Right renal pelvis (tissue), 4 donors: ENCODE measurements at places on chromosomes 6 and 20. TPM values are rescaled to one million over a fixed set of nuclear protein-coding genes. Genes with fewer than 3 reads are reported as not detected.
A peak's percentile ranks its signal among the peaks of the same experiment; 100 is the strongest.

DNA sequence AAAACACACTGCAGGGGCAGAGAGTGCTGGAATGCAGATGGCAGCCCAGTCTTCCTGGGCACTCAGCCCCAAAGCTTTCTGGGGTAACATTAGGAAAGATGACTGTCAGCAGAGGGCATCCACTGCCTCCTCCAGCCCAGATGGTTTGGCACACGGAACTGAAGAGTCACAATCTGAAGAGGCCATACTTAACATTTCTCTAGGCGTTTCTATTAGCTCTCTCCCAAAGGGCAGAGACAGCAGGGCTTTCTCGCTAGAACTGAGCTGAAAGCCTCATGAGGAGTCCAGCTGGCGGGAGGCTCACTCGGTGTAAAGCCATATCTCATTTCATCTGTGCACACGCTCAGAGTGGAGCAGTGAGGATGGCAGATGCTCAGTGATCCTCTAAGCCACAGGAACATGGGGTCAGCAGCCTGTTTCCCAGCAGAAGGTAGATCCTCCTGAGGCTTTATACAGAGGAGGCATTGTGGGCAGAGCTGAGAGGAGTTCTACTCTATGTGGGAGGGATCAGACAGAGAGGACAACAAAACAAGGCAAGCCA is 28.1 kb downstream of the ALDH8A1 start:
- DNase-seq = no peak

DNA sequence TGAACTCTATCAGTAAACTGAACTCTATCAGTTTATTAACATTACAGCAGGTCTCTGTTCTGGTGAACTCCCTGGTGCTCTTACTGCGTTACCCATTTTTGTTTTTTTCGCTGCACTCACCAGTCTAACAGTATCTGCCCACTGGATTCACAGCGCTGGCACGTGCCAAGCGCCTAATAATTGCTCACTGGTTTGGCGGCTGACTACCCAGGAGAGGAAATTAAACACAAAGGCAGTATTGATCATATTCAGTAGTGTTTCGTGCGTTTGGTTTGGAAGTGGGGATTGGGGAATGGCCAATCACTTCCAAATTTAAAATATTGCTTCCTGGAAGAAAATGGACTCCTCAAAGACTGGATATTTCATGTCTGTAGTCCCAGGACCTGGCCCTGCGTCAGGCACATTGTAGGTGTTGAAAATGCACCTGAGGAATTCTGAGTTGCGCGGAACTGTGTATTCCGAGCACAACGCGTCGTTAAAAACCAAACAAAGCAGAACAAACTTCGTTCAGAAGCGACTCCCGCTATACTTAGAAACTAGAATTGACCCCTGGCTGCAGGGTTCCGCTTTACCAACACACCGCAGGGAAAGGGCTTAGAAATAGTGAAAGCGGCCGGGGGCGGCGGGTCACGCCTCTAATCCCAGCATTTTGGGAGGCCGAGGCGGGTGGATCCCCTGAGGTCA is 1.1 kb upstream of the RPS12 start:
- peak; percentile 67 for DNase-seq

- DNase-seq = no peak
Observed at GRCh38 chr6:7235712-7236305, 77.2 kb downstream of the SSR1 start.

DNA sequence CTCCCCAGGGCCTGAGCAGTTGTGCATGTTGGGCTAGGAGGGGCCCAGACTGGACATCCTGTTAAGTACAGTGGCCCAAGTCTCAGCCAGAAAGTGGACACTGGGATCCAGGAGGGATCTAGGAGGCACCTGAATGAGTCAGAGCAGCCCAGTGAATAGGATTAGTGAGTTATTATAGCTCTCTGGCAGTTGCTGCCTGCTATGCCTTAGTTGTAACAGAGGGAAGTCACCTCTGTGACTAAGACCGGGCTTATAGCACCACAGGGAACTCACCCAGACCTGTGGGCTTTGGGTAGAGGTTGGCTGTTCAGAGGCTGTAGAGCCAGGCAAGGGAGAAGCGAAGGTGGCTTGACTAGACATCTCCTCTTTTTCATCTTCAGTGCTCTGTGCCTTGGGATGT is 39.0 kb upstream of the AAR2 start:
- DNase-seq = no peak

- DNase-seq = no peak
Observed at GRCh38 chr6:105941621-105942412, 144.3 kb upstream of the PRDM1 start.

GRCh38 chr20:36736451-36737182 is 9.3 kb downstream of the NDRG3 start:
- no peak for DNase-seq

GRCh38 chr20:59414936-59415623 is 114.7 kb downstream of the EDN3 start:
- DNase-seq = no peak

GRCh38 chr6:130457605-130458004 is 91.8 kb downstream of the TMEM200A start:
- DNase-seq = no peak

GRCh38 chr6:46044881-46045617 is 29.4 kb upstream of the CLIC5 start:
- DNase-seq = no peak

DNA sequence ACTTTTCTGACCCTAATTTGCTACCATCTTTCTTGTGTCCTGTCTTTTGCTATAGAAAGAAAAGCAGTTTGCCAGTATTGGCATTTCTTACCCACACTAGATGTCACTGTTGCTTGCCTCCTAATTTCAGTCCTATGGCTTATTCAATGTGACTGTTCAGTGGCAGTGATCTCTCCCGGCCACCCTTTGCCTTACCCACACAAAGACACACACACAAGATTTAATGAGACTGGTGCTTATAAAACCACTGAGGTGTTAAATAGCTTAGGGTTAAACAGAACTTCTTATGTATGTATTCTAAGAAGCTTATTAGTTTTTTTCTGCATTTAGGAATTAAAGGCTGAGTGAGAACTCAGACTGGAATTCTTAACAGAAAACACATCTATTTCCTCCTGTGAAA is 233.6 kb upstream of the ASCC3 start:
- DNase-seq = peak; percentile 52

DNA sequence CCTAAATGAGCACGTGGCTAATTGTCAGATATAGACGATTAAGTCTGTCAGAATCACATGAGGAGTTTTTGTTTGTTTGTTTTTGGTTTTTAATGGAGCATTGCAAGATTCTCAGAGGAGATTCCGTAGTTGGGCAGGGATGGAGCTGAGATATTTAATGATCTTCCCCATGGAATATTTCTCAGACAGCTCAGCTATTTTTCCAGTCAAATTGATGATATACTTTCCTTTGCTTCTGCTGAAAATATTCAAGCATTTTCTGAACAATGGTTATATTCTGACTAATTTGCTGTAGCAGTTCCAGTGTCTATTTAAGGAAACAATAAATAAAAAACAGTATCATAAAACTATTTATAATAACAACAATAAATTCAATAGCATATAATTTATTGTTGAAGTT is 348.4 kb downstream of the KIF16B start:
- no peak for DNase-seq

DNA sequence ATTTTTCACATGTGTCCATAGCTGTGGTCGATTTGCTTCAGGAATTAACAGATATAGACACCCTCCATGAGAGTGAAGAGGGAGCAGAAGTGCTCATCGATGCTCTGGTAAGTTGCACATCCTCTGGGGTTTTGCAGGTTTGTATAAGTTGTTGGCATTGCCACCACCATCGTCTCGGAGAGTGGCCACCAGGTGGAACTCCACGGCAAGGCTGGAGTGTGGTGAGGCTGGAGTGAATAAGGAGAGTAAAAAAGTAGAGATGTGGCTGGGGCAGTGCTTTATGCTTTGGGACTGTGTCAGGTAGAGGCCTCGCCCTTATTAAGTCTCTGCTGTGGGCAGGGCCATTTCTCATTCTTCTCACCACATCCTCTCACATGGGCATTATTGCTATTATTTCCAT is 63.7 kb downstream of the CTNNBL1 start:
- DNase-seq = no peak

GRCh38 chr6:129486327-129486726 is 223.7 kb downstream of the ARHGAP18 start:
- DNase-seq = no peak

GRCh38 chr20:18666803-18667415 is 79.1 kb downstream of the DTD1 start:
- no peak for DNase-seq

GRCh38 chr6:139863964-139864363 is 489.5 kb upstream of the CITED2 start:
- no peak for DNase-seq

- no peak for DNase-seq
Observed at GRCh38 chr6:169729961-169730360, 5.7 kb upstream of the PHF10 start.

DNA sequence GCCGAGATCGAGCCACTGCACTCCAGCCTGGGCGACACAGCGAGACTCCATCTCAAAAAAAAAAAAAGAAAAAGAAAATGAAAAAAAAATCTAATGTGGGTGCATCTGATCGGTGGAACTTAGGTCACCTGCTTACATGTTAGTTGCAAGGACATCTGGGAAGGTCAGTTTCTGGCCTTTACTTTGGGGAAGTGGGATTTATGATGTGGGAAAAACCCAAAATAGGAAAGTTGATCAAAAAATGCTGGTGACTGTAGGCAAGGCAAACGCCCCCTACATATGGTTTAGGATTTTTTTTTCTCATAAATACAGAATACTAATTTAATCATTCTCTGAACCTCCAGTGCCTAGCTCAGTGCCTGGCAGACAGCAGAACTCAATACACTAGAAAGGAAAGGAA is 69.2 kb upstream of the PIM1 start:
- no peak for DNase-seq

DNA sequence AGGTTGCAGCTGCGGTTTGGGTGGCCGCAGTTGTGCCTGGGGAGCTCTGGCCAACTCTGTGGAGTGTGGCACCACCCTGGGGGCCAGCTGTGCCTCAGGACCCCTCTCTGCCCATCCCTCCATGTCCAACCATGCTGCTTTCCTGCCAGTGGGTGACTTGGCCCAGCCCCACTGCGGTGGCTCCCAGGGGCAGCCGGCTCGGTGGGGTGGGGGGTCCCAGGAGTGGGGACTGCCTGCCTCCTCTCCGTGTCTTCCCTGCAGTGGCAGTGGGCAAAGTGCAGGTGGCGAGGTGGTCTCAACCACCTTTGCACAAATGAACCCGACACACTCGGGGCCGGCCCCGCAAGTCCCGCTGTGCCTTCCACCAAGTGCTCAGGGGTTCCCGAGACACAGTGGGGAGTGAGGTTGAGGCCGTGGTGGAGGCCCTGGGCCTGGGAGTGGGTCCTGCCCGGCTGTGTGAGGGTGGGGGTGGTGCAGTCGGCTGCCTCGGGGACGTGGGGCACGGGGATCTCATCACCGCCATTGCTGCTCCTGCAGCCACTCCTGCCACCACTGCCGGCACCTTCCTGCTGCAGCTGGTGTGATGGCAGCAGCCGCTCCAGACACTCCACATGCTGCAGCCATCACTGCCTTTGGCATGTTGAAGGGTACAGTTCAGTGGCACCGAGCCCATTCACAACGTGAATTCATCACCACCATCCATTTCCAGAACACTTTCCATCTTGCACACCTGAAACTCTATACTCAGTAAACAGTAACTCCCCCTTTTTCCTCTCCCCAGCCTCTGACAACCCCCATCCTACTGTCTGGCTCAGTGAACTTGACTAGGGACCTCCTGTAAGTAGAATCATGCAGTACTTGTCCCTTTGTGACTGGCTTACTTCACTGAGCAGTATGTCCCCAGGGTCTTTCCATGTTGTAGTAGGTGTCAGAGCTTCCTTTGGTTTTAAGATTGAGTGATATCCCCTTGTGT is 10.7 kb upstream of the SLCO4A1 start:
- DNase-seq = no peak

DNA sequence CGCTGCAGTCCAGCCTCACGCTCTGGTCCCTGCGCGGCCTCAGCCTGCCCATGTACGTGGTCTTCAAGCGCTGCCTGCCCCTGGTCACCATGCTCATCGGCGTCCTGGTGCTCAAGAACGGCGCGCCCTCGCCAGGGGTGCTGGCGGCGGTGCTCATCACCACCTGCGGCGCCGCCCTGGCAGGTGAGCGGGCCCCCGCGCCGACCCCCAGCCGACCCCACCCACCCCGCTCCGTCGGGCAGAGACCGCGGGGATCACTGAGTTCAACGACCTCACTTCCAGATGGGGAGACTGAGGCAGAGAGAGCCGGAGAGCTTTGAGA is 545 bp downstream of the SLC35D3 start:
- DNase-seq = no peak

DNA sequence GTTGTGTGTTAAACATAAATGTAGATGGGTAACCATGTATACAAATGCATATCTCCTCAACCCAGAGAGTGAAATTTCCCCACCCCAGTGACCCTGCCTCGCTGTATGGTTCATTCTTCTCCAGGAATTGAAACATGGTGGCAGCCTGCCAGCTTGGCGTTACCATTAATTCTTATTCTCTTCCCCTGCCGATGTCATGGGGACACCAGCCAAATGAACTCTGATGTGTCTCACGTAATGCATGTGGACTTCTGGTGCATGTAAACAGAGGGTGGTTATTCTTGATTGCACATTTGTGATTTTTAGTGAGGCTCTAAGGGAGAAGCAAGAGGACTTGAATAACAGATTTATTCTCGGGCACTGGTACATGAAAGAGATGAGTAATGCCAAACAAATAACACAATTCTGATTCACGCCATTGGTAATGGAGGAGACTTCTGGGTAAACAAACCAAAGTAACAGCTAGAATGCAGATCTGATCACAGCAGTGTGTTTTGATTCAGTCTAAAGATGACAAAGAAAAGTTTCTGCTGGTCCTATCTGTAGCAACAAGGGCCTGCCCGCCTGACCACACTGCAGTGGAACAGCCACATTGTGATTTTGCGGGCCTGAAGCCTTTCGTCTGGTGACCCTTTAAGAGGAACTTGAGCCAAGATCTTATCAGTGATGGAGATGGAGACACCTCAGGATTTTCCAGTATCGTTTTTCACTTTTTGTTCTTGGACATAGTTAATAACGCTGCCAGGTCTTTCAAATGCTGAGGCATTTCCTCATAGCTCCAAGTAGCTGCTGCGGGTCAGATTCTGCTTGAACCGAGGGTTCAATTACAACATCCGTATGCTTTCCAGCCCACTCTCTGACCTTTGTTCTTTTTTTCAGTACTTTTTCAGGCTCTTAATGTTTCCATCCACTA is 171.8 kb upstream of the AKAP12 start:
- DNase-seq = no peak

GRCh38 chr6:100568255-100568654 is 103.5 kb upstream of the SIM1 start:
- DNase-seq = no peak

GRCh38 chr6:20630617-20631548 is 96.6 kb downstream of the CDKAL1 start:
- DNase-seq = no peak

DNA sequence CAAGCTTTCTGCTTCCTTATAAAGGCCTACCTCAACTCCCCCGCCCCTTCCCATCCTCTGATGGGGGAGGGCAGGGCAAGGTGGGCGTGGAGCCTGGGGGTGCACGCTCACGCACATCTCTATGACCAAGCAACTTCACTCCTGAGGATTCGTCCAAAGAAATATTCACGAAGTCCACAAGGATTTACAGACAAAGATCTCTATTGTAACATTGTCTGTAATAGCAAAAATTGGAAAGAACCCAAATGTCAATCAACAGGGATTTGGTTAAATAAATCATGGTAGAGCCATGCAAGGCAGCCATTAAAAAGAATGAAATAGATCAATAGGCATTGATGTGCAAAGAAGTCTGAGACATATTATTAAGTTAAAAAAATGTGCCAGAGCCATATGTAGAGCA is 130.4 kb upstream of the AFDN start:
- no peak for DNase-seq

The COQ3 gene
- 12.3 TPM for polyA plus RNA-seq

The NCR2 gene
- not detected for polyA plus RNA-seq

The AKAP12 gene
- polyA plus RNA-seq = 151 TPM

The CD40 gene
- 5.7 TPM for polyA plus RNA-seq

The TP53TG5 gene
- 0.96 TPM for polyA plus RNA-seq

The CDSN gene
- not detected for polyA plus RNA-seq

The TRIM15 gene
- polyA plus RNA-seq = 0.41 TPM

The C20orf141 gene
- polyA plus RNA-seq = not detected
